ENCODE measurements at places on chromosomes 4 and X.

DNA sequence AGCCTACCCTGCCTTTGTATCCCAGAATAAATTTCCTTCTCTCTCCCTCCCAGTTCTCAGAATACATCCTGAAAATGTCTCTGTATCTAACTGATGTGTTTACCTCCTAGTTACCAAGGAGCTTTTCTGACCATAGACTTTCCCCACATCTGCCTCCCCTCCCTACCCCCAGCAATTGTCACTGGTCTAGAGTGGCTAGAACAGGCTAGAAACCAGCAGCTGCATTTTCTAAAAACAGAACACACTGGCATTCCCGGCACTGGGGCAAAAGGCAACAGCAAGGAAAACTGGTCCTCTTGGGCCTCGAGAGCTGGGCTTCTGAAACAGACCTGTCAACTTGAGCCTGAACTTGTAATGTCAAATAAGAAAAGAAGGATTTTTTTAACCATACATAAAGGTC is 16.4 kb downstream of the TASL start:
- DNase-seq = peak; percentile 59

DNA sequence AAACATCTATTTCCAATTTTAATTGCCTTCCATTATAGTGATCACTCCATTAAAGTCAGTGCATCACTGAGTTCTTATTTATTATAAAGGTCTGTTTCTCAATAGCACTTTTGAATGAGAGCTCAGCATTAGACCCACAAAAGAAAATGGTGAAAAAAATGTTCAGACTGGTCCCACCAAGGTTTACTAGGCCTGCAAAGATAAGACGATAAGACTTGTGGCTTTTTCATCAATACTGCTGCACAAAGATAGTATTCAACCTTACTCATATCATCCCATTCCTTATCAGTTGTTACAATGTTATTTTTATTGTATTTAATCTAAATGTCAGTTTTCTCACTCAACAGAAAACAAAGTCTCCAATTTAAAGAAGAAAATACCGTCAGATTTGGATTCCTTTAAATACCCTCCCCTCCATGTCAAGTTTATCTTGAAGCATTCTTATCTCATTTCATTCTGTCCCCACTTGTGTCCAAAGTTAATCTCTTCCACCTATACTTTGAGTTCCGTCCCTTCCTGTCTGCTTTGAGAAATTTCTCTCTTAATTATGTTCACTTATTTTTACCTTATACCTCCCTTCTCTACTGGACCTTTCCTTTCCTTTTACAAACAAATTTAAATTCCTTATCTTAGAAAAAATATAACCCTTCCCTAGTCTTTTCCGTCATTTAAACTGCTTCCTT is 140.0 kb downstream of the GASK1B start:
- no peak for DNase-seq

GRCh38 chr4:38757945-38758600 is 24.7 kb downstream of the TLR10 start:
- no peak for DNase-seq

GRCh38 chrX:150967786-150968185 is 15.3 kb upstream of the HMGB3 start:
- no peak for DNase-seq

DNA sequence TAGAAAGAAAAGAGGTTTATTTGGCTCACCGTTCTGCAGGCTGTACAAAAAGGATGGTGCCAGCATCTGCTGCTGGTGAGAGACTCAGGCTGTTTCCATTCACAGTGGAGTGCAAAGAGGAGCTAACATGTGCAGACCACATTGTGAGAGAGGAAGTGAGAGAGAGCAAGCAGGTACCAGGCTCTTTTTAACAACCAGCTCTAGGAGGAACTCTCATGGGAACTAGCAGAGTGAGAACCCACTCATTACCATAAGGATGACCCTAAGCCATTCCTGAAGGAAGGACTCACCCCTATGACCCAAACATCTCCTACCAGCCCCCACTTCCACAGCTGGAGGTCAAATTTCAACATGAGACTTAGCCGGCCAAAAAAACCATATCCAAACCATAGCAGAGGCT is 158.6 kb upstream of the ADGRL3 start:
- DNase-seq = no peak

- DNase-seq = peak; percentile 6
These were observed 35.9 kb downstream of the GRID2 start for GRCh38 chr4:92339676-92340075.

GRCh38 chr4:171002246-171002645 is 811.0 kb upstream of the GALNTL6 start:
- no peak for DNase-seq

GRCh38 chrX:18348047-18348446 is 6.4 kb downstream of the SCML2 start:
- no peak for DNase-seq

DNA sequence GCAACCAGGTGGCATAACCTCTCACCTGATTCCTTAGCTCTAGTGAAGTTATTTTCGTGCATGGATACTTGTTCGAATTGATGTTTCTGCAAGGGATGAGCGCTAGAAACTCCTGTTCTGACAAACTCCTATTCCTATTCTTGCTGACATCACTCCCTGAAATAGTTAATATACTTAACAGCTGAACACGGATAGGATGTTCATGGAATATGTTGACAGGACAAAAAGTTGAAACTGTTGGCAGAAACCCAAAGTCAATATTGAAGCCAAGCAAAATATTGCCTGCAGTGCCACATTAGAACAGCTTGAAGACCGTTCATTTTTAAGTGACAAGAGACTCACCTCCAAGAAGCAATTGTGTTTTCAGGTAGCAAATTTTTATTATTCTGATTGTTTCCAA is at the start of gene KLKB1:
KLKB1 (plus strand) TSS at position 287 of the 400 bp plus-strand sequence. CDS start 689 bp downstream, outside the sequence.
- peak; percentile 43 for DNase-seq

GRCh38 chr4:141133146-141133998 is at the start of gene RNF150:
TSS of gene RNF150 (minus strand) at chr4:141133469.
- peak; percentile 98 for DNase-seq

DNA sequence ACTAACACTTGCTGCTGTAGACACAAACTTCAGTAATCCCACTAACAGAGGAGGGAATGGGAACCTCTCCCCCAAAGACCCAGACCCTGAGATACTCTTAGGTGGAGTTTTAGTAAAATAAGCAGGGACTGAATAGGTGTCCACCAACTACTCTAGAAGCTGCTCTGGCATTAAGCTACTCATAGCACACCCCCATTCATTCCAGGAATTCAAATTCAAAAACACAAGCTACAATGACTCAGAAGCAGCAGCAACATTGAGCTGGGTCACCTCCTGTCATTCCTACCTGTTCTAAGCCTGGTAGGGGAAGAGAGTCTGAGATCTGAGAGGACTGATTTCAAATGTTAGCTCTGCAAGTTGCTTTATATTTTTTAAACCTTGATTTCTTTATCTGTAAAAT is 135.4 kb upstream of the FRMPD4 start:
- no peak for DNase-seq

GRCh38 chr4:74083546-74083945 is 15.4 kb downstream of the CXCL2 start:
- DNase-seq = no peak

- DNase-seq = peak; percentile 4
These were observed 84.5 kb upstream of the WWC2 start for GRCh38 chr4:183014361-183015084.

DNA sequence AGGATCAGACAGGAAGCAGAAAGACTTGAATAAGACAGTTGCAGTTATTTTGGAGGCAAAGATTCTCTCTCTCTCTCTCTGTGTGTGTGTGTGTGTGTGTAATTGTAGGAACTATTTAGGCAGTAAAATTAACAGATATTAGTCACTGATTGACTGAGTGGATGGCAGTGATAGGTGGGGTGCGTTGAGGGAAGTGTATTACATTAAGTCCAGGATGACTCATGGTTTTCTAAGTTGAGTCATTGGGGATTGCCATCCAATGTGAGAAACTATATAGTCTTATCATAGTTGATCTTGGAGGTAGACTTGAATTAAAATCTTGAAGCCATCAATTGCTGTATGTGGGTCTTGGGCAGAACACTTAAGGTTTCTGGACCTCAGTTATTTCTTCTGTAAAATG is 75.4 kb downstream of the AR start:
- DNase-seq = no peak

DNA sequence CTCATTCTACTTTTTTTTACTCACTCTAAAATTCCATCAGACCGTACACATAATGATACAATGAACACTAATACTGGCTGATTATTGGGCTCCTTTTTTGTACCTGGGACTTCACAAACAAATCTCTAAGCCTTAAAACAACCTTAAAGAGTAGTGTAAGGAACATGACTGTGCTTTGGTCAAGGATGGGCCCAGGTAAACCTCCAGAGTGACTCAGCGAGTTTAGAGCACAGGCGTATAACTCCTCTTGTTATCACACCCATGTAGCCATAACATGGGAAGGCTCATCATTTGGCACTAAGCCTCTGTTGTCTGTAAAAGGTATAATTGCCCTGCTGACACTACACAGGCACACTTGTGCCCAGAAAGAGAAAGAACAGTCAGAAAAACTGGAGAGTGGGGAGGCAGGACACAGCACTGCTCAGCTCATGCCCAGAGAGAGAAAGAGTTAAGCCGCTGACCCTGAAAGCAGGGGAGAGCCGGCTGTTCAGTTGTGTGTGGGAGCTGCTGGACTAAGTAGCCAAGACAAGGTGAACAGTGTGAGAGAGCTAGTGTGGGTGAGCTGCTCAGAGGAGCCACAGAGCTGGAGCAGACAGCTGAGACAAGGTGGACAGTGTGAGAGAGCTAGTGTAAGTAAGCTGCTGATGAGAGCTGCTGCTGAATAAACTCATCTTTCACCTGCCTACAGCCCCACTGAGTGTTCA is 319.6 kb upstream of the BMP3 start:
- DNase-seq = no peak

DNA sequence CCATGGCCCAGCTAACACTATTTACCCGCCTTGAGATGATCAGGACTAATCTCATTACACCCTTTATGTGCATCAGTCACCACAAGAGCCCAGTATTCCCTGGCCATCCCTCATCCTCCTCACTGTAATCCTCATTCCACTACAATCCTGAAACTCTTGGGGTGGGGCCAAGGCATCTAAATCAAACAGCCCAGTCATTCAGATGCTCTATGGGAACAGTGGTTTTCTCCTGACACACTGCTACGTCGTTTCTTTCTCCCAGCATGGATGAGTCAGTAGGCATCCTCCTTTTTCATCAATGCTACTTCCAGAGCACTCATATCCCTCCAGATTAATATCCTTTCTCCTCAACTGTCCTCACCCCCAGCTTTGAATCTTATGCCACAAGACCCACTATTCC is 5.6 kb downstream of the SDAD1 start:
- no peak for DNase-seq

DNA sequence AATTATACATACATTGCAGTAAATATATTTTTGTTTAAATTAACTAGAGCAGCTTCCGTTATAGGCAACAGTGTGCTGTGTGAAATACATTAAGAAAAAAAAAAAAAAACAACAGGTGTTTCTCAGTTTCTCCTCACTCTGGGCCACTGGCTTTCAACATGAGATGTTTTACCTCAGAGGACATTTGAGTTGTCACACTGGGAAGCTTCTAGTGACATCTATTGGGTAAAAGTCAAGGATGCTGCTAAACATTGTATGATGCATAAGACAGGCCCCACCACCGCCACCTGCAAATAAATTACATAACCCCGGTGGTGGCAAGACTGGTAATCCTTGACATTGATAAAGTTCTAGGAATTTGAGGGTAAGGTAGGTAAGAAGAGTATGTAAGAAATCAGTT is 1512.2 kb downstream of the C4orf33 start:
- DNase-seq = no peak

GRCh38 chrX:140501940-140502468 is 2.9 kb downstream of the SOX3 start:
- no peak for DNase-seq

DNA sequence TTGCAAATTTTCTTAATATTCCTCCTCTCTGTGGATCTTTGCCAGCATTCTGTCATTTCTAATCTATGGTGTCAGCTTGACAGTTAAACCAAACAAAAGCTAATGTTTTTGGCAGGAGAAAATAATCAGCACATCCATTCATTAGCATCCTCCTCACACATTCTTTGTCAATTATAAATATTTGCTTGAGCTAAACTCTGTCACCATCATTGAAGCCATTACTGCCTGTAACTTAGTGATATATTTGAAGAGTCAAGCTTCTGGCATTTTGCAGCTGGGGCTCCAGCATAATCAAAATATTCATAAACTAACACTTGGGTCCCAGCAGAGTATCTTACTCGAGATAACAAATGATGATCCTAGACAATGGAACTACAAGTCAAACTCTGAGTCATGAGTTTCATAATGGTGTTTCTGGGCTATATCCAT is 126.1 kb downstream of the EIF4E start:
- no peak for DNase-seq

DNA sequence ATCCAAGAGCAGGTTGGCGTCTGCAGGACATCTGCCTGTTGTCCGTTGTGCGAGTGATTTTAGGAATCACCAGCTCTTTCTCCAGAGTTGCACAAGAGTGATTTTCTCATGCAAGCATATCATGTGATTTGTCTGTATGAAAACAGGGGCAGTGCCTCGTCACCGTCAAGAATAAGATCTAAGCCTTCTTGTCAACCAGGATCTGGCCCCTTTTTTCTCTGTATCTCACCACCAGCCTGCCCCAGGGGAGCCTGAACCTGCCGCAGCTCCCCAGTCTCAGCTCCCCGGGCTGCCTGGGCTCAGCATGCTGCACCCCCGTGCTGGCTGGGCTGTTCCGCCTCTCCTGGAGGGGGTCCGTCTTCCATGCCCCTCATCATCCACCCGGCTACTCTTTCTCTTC is 90.5 kb downstream of the STOX2 start:
- no peak for DNase-seq

DNA sequence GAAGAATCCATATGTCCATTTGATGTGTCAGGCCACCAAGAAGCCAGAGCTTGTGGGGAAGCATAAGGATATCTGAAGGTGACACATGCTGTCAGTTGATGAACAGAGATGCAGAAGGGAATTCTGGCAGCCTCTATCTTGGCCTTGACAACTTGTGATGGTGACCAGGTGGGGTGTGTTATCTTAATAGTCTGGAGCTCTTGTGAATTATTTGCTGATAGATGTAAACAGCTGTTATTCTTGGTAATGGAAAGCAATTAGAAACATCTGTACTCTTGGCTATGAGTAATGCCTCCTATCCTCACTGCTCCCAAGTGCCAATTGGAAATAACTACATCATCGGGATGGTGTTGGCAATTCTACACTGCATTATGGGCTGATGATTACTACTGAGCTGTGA is 51.9 kb downstream of the NAA11 start:
- DNase-seq = peak; percentile 85

GRCh38 chr4:54391104-54391503 is 162.0 kb downstream of the PDGFRA start:
- DNase-seq = no peak

DNA sequence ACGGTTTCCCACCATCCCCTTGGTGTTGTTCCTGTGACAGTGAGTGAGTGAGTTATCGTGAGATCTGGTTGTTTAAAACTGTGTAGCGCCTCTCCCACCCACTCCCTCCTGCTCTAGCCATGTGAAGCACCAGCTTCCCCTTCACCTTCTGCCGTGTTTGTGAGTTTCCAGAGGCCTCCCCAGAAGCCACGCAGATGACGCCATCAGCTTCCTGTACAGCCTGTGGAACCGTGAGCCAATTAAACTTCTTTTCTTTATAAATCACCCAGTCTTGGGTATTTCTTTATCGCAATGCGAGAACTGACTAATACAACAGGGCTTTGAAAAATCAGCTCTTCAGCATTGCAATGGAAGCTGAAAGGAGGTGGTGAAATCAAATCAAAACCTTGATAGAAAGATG is 50.0 kb downstream of the FGFBP1 start:
- no peak for DNase-seq

GRCh38 chr4:169270810-169271691 is at the start of gene SH3RF1:
TSS of gene SH3RF1 (minus strand) at chr4:169270956. CDS start at chr4:169269212, 1,744 bp downstream.
- peak; percentile 96 for DNase-seq

Measured in tongue (tissue), 3 donors.